ENCODE measurements at places on chromosomes 12 and 14.

GRCh38 chr14:31090883-31091764, 64.9 kb upstream of the STRN3 start:
- peak; percentile 7 for DNase-seq

DNA sequence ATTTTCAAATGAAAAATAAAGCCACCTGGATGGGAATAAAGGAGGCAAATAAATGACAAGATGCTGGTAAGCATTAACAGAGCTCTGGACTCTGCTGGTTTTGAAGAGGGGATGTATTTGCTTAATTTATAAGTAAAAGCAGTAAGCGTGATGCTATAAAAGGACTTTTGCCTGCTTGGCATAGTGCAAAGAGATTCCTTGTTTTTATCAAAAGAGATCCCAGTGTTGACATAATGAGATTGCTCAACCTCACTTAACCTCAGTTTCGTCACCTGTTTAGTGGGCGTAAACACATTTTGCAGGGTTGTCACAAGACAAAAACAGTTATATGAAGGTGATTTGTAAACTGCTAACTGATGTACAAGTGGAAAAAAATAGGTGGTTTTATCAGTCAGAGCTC, 13.8 kb downstream of the ASCL1 start:
- no peak for DNase-seq

DNA sequence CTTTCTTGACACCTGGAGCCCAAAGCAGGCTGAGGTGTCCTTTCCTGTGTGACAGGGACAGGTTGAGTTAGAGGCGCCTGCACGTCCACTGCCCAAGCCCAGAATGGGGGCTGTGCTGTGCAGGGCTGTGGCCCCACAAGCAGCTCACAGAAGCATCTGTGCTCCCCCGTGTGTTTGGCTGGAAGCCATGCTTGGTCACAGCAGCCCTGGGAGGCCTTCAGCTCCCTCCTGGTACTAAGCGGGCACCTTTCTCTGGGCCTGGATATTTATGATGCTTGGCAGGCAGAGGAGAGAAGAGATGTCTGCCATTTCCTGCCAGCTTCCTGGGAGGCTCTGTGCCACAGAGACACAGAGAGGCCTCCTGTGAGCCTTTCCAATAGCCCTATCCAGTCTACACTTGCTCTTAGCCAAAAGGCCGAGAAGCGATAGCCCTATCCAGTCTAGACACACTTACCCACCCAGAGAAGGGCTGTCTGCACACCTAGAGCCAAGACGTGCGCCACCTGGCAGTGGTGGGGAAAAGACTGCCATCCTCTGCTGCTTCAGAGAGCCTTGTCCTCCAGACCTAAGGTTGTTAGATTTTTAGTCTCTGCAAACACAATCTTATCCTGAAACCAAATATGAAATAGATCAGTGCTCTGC, 117.4 kb downstream of the GCH1 start:
- no peak for DNase-seq

DNA sequence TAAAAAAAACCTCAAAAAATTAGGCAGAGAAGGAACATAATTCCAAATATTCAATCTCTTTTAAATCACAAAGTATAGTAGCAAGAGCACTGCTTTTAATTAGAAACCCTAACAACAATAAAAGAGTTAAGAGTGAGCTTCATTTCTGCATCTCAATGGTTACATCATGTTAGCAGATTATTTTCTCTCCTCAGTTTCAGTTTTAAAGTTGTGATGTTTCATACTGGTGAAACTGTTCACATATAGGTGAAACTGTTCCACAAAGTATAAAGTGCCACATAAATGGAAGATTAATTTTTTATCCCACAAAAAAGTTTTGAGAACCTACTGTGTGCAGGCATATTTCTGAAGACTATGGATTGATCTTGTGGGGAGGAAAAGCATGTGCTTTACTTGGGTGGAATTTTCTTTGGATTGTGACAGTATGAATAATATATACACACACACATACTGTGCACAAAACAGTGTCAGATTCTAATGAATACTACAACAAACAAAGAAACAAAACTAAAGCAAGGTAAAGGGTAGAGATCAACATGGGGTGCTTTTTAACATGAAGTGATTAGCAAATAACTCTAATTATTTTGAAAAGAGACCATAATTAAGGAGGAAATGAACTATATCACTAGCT, 17.1 kb downstream of the LUM start:
- no peak for DNase-seq

DNA sequence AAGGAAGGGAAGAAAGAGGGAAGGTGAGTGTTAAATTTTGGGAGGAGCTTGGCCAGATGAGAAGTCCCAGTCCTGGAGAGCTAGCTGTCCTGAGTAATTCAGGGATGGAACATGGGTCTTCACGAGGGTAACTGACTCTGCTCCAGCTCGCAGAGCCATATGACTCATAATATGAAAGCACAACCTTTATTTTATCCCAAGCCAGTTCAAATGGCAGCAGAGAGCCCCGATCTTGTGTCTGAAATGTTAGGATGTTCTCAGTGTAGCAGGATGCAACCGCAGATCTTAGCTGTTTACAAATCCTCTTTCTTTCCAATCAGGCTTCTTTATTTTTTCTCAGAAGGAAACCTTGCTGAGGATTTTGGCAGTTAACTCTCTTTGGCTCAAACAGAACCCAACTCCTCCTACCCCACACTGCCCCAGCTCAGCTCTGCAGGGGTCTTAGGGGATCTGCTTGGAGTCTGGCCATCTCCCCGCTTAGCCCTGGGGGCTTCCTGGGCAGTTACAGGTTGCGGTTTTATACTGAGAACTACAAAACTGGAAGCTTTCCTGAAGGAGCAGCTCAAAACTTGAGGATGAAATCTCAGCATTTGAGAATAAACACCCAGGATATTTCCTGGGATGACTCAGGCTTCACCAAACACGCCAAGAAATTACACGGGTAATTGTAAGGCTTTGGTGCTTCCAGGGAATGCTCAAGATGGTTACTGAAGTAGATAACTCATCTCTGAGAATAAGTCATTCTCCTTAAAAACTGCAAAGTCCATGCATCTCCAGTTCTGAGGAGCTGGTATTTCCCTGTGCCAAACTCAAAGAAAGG, 92.5 kb downstream of the VCPKMT start:
- DNase-seq, result no peak

- no peak for DNase-seq
Observed at GRCh38 chr14:71006200-71006563, 98.9 kb downstream of the PCNX1 start.

GRCh38 chr12:93913845-93914244, 234.5 kb upstream of the PLXNC1 start:
- DNase-seq, result no peak

GRCh38 chr12:19826980-19827550, 387.8 kb downstream of the AEBP2 start:
- no peak for DNase-seq

GRCh38 chr14:105390849-105391500, 7.4 kb upstream of the TEX22 start:
- no peak for DNase-seq

DNA sequence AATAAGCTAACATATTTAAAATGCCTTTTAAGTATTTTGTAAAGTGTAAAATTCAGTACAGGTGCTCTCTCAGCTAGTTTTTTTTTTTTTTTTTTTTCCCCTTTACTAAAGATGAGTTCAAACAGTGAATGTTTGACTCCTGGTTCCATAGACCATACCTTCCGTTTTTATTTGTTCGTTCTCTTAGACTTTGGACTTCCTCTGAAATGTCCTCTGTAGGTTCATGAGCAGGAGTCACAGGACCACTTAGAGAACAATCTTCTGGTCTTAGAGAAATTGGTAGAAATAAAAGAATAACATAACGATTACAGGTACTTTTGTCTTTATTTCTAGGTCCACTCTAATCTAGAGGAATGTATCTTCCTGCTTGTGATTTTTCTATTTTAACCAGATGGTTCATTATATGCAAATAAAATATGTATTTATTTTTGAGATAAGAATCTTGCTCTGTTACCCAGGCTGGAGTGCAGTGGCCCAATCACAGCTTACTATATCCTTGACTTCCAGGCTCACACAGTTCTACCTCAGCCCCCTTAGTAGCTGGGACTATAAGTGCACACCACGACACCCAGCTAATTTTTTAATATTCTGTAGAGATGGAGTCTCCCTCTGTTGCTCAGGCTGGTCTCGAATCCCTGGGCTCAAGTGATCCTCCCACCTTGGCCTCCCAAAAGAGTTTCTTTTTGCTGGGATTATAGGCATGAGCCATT, 25.8 kb downstream of the STYX start:
- no peak for DNase-seq

DNA sequence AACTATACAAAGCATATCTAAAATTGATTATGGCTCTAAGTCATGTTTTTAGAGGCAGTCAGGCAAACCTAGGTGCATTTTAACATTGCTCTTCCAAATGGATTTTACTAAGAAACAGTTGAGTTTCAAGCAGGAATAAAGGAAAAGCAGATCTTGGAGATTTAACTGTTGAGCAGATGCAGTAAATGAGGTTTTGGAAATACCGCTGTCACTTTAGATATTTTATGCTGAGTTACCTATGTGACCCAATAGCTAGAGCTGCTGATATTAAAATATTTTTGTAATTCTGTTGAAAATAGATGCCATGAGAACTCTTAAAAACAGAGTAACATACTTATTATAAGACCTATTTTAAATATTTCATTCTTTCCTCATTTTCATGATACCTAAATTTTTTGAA, 181.4 kb downstream of the SYT1 start:
- DNase-seq, result no peak

- DNase-seq, result no peak
Observed at GRCh38 chr14:79516009-79516408, 695.3 kb downstream of the DIO2 start.

- no peak for DNase-seq
Observed at GRCh38 chr14:89378119-89378518, 38.9 kb downstream of the FOXN3 start.

GRCh38 chr12:57891542-57892228, 45.2 kb upstream of the CTDSP2 start:
- DNase-seq, result no peak

DNA sequence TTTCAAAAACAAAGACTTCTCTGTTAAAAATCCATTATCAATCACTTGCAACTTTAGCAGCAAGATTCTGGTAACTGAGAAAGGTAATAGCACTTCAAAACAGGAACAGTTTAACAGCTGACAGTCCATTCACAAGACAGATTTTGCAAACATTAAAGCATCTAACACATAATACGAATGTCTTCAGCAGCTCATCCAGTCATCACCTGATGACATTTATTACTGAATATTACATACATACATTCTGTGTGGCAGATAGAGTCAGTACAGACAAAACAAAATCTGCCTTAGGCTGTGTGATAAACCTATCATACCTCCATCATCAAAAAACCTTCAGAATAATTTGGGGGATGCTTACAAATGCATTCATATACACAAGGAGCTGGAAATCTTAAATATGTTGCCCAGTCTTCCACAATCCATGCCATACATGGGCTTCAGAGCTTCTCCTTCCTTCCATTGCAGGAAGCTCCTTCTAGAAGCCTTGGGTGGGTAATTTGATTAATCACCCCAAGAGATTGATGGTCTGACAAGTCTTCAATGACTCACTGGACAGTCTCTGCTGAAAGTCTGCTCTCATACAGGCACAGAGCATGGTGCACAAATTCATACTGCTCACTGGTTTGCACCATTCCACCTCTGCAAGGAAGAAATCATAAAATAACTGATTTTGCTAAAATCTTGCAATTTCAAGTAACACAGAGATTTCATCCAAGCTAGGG, 1.6 kb upstream of the PTPRB start:
- no peak for DNase-seq

GRCh38 chr12:132071040-132071810, 72.9 kb downstream of the DDX51 start:
- no peak for DNase-seq

- DNase-seq, result no peak
Observed at GRCh38 chr12:67220065-67220464, 49.1 kb upstream of the CAND1 start.

DNA sequence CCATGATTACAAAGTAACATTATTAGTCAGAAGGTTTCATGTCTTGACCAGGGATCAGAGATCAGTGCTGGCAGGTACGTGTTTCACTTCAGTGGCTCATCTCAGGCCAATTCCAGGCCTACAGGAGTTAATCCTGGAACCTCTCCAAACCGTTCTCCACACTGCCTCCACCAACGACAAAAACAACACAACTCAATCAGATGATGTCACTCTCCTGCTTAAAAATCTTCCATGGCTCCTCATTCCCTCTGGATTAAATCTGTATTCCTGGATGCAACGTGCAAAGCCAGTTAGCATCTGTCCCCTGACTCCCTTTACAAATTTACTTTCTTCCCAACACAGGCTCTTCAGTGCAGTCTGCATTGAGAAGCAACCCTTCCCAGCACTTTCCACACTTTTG, 34.3 kb upstream of the TXNRD1 start:
- DNase-seq, result no peak

DNA sequence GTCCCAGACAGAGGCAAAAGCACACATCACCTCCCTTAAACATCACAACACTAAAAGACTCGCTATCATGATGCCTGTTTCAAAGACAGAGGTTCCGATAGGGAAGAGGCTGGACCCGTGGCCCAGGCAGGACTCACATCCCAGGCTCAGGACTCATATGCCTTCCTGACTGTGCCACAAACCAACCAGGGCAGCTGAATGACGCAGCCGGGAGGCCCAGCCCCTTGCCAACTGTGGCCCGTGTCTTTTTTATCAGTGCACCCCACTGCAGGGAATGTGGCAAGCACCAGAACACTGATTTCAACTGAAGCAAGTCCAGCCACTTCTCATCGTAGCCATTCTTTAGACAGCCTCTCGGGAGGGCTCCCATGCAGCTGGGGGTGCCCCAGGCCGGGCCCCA, 132.3 kb downstream of the KSR2 start:
- no peak for DNase-seq

DNA sequence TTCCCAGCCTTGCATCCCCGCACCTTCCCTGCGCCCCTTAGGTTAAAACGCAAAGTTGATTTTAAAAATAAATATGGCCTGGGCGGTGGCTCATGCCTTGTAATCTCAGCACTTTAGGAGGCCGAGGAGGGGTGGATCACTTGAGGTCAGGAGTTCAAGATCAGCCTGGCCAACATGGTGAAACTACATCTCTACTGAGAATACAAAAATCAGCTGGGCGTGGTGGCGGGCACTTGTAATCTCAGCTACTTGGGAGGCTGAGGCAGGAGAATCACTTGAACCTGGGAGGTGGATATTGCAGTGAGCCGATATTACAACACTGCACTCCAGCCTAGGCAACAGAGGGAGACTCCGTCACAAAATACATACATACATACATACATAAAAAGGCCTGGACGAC, 96.0 kb downstream of the GCH1 start:
- DNase-seq, result no peak

DNA sequence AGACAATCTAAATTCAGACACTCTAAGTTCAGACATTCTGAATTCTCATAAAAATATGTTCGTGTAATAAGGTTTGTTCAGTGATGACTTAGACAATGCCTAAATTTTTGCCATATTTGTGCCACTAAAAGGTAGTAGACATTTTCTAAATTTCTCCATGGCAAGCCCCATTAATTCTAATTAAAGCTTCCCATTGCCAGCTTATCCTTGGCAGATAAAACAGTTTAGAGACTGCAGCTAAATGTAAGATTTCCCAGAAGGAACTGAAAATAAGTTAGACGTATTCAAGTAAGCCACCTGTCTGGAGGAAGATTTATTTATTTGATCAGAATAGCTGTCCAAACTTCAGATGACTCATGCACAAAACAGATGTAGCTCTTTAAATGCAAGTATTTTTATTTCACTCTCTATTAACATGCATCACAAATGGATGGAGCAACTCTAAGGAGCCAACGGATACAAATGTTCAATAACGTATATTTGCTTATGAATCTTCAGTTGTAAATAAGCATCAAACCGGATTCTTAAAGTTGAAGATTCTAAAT, 130.4 kb downstream of the SLC2A13 start:
- DNase-seq, result no peak

- no peak for DNase-seq
Observed at GRCh38 chr12:65891219-65891618, 66.9 kb downstream of the HMGA2 start.
